Activated T-cell treated with anti-CD3 and anti-CD28 coated beads for 4 hours (primary cell): ENCODE measurements at places on chromosomes 4 and X.

DNA sequence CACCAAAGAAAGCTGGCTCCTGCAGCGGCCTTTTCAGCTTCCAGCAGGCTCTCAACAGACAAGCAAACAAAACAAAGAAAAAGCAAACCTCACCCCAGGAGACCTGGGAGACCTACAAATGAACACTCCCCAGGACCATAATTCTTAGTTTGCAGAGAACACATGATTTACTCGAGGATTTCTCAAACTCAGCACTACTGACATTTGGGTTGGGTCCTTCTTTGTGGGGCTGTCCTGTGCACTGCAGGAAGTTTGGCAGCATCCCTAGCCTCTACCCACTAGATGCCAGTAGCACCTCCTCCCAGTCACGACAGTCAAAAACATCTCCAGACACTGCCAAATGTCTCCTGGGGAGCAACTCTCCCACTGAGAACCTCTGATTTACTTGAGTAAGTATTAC is 21.9 kb downstream of the APOO start:
- no peak for DNase-seq

DNA sequence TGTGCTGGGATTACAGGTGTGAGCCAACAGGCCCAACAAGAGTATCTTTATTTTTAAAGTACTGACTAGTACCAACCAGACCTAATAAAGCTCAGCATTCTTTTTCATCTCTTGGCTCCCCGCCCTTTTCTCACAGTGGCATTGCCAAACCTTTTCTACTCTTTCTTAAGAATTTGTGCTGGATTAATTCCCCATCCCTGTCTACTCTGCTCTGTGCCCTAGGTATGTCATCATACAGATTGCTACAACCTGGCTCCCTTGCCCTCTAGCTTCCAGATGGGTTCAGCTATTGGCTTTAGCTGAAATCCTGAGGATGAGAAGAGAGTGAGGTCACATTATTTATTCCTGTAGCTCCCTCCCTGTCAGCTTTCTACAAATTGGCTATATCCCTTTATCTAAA is 34.9 kb upstream of the CCNI start:
- DNase-seq, result no peak

GRCh38 chrX:19604375-19604774 is 89.1 kb upstream of the MAP3K15 start:
- DNase-seq, result no peak

- DNase-seq, result no peak
These were observed 1001.2 kb downstream of the STIM2 start for GRCh38 chr4:27861802-27862201.

DNA sequence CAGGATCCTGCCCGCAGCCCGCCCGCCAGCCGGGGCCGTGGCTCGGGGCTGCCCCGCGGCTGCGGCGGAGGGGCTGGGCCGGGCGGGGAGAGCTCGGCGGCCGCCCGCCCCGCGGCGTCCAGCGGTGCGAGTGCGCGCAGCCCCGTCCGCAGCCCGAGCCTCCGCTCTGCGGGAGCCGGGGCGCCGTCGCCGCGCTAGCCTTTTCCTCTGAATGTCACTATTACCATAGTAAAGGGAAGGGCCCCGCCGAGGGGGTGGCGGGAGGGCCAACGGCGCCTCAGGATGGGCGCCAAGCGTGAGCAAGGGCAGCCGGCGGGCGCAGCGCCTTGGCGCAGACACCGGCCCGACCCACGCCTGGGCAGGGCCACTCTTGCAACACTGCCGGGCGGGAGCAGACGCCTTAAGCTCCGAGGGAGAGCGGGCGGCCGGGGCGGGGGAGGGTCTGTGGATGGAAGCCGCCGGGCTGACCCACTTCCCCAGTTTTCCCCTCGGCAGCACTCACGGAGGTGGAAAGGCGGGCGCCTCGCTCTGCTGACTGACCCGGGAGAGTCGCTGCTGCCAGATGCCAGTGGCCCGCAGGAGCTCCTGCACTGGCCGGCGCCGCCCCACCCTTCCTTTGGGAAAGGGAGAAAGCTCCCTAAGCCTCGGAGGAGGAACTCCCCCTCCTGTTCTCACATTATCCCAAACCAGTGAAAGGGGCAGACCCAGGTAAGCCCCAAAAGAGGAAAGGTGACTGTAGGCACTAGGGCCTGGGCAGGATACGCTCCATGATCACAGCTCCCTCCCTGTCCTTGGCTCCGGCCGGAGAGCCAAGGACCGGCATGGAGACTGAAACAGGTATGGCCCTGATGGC is 329.4 kb downstream of the HNRNPD start:
- no peak for DNase-seq

DNA sequence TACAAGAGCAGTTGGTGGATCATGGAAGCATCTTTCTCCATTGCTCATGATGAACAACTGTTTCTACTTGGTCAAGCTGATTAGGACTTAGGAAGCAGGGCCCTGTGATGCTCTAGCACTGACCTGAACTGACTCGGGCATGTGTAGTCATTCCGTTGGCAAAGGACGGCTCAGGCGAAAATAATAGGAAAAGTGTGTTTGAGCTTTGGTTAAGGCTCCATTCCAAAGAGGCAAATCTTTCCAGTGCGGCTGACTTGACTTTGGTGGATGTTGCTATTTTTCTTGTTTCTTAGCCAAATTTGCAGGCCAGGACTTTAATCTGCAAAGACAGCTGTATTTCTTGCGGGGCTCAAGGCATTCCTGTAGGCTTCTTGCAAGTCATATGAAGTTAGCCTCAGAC is 39.5 kb downstream of the ZNF518B start:
- no peak for DNase-seq

DNA sequence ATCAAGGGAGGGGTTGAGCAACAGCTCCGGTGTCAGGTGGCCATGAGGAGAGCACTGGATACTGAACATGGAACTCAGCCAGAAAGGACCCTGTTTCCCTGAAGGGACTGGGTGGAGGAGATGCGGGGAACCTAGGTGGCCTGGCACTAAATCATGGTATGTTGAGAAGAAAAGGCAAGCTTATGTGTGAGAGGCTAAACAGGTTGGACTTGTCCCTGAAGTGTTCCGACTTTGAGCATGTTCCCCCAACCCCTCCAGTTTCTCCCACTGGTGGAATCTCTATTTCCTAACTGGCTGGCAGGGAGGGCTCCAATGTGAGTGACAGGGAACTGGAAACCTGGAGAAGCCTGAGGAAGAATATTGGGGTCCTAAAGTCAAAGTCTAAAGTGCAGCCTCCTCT is 69.5 kb downstream of the PLAC1 start:
- no peak for DNase-seq

- DNase-seq, result no peak
These were observed 10.9 kb downstream of the NFKB1 start for GRCh38 chr4:102511830-102512605.

- no peak for DNase-seq
These were observed 16.1 kb downstream of the RHOH start for GRCh38 chr4:40212674-40213527.

DNA sequence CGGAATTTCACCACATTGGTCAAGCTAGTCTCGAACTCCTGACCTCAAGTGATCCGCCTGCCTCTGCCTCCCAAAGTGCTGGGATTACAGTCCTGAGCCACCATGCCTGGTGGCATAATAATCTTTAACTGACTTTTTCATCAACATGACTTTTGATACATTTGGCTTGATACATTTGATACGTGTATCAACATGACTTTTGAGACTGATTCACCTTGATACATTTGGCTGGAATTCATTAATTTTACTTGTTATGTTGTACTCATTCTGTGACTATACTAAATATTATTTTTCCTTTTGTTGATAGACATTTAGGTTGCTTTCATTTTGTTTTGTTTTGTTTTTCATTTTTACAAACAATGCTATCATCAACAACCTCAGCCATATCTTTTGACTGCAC is 6.3 kb downstream of the TMEM154 start:
- no peak for DNase-seq

DNA sequence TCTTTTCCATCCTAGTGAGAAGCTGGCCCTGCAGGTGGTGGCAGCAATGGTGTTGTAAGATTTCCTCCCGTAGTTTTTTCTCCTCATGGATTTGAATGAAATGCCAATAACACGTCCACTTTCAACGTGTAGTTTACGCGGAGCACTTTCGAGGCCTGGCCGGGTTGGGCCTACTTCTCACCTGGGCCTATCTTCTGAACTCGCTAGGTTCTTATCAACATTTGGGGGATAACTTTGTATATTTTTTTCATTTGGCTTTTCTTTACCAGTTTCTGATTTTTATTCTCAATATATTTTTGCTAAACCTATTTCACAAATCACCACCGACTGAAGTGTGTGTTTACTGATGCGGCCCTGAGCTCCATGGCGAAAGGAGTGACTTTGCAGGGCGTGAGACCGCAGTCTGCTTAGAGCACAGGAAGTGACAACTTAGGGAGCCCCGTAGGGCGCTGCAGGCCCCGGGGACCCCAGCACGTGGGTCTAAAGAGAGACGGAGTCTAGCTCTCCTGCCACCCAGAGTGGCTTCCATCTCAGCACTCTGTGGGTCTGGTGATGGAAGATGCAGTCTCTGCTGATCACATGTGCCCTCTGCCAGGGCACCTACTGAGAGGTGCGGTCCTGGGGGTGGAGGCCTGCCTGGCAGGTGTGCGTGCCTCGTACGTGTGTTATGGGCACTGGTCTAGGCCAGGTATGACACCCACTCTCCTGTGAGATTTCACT is 29.1 kb downstream of the NELFA start:
- DNase-seq, result no peak

- DNase-seq, result no peak
These were observed 116.7 kb upstream of the GLRA2 start for GRCh38 chrX:14412686-14413085.

DNA sequence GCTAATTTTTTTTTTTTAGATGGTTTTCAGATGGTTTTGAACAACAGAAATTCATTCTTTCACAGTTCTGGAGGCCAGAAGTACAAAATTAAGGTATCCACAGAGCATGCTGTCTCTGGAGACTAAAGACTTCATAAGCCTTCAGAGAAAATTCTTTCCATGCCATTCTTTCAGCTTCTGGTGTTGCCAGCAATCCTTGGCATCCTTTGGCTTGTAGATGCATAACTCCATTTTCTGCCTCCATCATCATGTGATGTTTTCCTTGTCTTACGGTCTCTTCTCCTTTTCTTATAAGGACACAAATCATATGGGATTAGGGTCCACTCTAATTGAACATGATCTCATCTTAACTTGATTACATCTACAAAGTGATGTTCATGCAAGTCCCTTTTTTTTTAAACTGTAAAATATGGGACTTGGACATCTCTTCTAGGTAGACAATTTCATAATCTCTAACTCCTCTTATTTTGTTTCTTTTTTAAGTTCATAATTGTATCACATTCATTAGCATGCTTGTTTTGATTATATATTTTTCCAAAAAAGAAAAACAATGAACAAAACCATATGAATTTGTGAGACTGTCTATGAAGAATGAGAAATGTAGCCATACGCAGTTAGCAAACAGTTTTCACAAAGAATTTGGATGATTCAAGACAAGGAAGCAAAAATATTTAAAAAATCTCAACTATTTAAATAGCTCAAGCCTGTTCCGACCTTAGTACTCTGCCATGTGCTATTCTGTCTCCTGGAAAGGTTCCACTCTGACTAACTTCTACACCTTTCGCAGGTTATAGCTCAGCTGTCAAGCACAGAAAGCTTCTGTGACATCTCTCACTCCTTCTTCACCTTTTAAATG is 53.1 kb upstream of the GIMD1 start:
- DNase-seq, result no peak

GRCh38 chr4:472881-473569 is 25.9 kb downstream of the ZNF721 start:
- no peak for DNase-seq

DNA sequence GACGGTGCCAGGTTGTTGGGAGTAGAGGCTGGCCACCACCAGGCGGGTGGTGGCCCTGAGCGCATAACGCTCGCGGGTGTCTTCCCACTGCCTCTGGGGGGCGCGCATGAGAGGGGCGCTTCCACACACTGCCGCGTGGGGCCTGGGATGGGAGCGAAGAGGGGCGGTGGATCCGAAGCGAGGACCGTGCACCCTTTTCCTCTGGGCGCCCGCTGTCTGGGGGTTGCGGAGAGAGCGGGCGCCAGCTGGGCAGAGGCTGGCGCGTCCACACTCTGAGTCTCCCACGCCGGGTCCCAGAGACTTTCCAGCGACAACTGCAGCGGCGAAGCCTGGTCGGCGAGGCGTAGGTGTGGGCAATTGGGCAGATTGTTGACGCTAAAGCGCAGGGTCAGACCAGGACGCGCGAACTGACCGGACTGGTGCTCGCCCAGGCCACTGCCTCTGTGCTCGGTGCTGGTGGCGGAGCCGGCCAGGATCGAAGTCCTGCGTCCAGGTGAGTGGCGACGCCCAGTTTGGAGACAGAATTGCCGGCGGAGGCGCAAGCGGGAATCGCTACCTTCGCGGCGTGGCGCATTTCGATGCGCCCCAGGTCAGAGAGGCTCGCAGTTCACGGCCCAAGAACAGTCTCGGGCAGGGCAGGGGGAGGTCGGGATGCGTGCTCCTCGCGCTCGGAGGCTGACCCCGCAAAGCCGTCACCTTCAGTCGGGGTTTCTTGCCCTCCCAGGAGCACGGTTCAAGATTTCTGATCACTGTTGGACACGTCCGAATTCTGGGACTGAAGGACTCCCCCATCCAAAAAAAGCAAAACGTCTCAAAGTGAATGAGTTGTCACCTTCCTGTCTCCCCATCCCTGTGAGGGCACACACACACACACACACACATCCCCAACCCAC is 2.6 kb upstream of the HMX1 start:
- no peak for DNase-seq

- DNase-seq, result no peak
These were observed 4.9 kb downstream of the CPEB2 start for GRCh38 chr4:15007201-15007600.

GRCh38 chr4:69522554-69522953 is 26.8 kb upstream of the UGT2B4 start:
- DNase-seq, result no peak

GRCh38 chr4:37542706-37543105 is 143.5 kb downstream of the RELL1 start:
- no peak for DNase-seq

GRCh38 chrX:39760930-39761329 is 336.8 kb downstream of the BCOR start:
- no peak for DNase-seq

- DNase-seq, result no peak
These were observed 285.9 kb downstream of the GBA3 start for GRCh38 chr4:22978656-22979055.

- no peak for DNase-seq
These were observed 82.4 kb upstream of the HPRT1 start for GRCh38 chrX:134377537-134377936.
